Testis (tissue), 5 donors: ENCODE measurements at places on chromosomes 4 and X. TPM values are rescaled to one million over a fixed set of nuclear protein-coding genes. Genes with fewer than 3 reads are reported as not detected.

Gene TEX13A
- total RNA-seq, result 5.8 TPM

Gene ENOPH1
- total RNA-seq, result 13.9 TPM

Gene L1CAM
- total RNA-seq, result 4.5 TPM

Gene CFAP47
- 5.4 TPM for total RNA-seq

Gene IGSF1
- total RNA-seq, result 26.1 TPM

Gene SEC31A
- 168 TPM for total RNA-seq

Gene ZMAT1
- total RNA-seq, result 17.7 TPM

Gene EDA2R
- 4.0 TPM for total RNA-seq

Gene CXCL10
- total RNA-seq, result not detected

DNA sequence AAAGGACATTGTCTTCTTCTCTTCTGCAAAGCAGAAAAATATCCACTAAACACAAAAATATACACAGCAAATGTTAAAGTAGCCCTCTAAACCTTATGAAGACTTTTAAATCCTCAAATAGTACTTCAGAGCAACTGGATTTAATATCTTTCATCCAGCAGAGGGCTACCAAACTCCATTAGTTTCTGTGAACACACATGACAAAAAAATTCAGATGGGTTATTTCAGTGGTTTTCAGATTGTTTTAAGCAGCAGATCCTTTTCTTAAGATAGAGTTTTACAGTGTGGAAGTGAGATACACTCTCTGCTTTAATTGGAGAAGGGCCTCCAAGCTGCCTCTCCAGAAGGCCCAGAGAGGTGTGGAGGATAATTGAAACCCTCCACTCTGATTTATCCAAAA lies 56.7 kb downstream of the ANK2 start:
- DNase-seq, result no peak

GRCh38 chr4:112897543-112897942 lies 151.9 kb upstream of the ANK2 start:
- no peak for DNase-seq

- no peak for DNase-seq
These were observed 55.5 kb downstream of the LEF1 start for GRCh38 chr4:108113229-108113628.

DNA sequence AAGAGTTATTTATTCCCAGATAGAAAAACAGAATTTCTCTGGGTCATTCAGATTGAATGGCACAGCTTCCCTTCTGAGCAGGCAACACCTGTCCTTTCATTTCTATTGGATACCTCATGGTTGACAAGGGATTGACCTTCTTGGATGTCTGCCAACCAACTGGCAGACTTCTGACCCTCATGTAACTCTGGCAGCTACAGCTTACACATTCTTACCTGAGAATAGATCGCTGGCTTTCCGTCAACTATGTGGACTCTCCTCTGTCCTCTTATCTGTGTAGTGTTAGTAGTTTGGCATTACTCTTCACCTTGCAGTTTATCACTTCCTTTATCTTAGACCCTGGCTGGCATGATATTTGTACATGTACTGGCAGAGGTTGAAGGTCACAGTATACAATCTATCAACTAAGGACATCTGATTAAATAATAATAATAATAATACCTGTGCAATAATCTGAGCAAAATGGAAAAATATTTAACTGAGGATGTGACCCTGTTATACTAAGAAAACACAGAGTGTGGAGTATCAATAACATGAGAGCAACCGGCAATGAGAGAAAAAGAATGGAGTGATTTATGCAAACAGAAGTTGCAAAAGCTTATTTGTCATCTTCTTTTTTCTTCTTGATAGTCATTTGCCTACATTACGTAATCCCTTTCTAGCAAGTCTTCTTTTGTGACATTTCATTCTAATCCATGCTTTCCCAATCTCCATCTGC lies 1118.2 kb downstream of the ARAP2 start:
- no peak for DNase-seq

GRCh38 chr4:15366721-15367120 lies 61.1 kb upstream of the C1QTNF7 start:
- no peak for DNase-seq

GRCh38 chr4:94364527-94364926 lies 21.9 kb upstream of the HPGDS start:
- no peak for DNase-seq

- no peak for DNase-seq
These were observed 164.2 kb upstream of the SPRY1 start for GRCh38 chr4:123232439-123232838.

DNA sequence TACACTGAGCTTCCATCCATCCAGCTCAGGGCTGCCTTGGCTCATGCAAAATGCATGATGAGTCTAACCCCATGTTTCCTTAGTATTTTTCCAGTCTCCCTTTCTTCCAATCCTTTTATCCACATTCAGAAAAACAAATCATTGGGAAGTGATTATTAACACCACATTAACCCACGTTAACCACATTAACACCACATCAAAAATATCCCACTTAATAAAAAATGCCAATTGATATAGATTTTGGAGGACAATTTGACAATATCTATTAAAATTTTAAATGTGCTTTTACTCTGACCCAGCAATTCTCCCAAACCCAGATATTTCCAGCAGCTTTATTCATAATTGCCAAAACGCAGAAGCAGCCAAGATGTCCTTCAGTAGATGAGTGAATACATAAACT lies 75.6 kb upstream of the SRD5A3 start:
- DNase-seq, result no peak

- no peak for DNase-seq
These were observed 177.3 kb upstream of the FAT1 start for GRCh38 chr4:186900984-186901383.

DNA sequence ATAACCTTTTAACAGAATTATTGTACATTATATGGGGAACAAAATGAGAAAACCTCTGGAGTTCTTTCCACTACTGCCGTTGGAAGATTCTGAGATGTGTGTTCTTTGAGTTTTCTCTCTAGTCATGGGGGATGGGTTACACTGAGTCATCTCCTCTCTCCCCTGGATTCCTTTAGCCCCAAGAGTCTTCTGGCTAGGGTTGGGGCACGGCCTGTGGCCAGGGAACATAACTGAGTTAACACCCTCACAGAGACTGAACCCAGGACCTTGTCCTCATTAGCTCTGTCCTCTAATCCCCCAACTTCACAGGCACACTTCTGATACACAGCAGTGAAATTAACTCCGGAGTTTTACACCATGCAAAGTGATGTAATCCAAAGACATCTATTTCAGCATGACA lies 142.3 kb upstream of the F9 start:
- no peak for DNase-seq

GRCh38 chrX:15143050-15143824 lies 126.6 kb downstream of the ASB9 start:
- DNase-seq, result peak; percentile 61

DNA sequence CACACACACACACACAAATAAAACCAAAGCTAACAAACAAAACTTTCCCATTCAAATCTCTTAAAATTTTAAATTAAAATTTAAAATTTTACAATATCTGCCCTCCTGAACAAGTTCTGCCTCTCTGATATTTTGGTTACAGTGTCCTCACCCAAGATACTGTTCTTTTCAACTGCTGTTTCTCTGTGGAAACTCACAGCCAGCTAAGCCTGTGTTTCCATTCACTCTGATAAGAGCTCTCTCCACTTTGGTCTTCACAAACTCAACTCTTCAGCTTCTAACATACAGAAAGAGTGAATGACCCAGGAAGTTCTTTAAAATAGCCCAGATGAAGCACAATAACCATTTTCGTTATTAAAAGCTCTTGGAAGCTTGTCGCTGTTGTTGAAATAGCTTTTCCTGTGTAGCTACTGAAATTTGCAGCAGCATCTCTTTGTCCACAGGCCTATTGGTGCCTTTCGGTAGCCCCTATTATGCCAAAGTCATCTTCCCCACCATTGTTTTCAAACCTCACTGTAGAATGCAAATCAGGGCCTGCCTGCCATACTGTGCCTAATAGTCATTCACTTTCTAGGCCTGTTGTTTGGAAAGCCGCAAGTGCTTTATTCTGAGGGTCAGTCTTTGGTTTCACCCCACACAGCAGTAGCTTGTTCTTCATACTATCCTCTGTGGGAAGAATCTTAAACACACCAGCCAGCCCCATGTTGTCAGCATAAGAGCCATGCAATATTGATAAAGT lies 19.4 kb downstream of the INPP4B start:
- no peak for DNase-seq
